ENCODE measurements at places on chromosomes 5 and 9.

GRCh38 chr9:103997856-103998370, 96.2 kb upstream of the SMC2 start:
- no peak for DNase-seq

- DNase-seq: no peak
These were observed 539.9 kb downstream of the DMRTA1 start for GRCh38 chr9:22986556-22986955.

GRCh38 chr5:9156282-9156681, 389.6 kb downstream of the SEMA5A start:
- DNase-seq: peak; percentile 52

DNA sequence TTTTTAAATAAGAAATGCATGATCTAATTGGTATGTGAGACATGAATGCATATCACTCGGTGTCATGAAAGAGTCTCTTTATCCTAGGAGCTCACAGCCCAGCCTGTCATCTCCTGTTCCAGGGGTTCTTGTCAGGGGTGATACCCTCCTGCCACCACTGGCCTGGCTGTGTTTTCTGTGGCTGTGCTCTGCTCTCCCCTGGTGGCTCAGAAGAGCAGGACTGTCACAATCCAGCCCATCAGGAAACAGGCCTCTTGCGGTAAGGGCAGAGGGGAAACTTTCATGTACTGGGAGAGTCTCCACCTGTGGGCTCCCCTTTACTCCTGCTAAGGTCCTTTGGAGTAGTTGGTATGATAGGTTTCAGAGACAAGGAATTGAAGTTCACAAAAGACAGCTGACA, 240.2 kb upstream of the GLRA1 start:
- DNase-seq: no peak

DNA sequence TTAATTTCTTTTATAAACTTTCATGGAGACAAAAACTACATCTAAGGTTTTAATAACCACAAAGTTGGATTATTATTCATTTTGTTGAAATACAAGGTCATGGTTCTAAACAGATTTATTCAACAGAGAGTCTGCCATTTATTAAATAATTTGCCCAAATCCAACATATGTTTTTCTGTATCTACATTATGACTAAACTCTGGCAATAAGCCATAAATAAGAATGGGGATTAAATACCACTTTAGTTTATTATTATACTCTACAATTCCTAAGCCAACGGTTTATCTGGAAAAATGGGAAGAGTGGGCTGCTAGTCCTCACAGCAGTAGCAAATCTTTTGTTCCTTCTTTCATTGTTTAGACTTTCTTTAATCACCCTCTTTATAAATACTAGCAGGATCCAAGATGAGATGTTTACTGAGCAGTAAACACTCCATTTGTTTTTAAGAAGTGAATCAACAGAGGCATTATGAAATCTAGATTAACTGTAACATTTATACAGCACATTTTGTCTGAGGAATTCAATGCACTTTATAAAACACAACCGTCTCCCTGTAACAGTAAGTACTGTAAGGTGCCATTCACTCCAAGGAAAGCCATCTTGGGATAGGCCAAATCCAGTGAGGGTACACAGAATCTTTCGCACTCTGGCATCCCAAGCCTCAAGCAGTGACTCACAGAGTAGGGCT, 89.7 kb downstream of the DROSHA start:
- peak; percentile 7 for DNase-seq

DNA sequence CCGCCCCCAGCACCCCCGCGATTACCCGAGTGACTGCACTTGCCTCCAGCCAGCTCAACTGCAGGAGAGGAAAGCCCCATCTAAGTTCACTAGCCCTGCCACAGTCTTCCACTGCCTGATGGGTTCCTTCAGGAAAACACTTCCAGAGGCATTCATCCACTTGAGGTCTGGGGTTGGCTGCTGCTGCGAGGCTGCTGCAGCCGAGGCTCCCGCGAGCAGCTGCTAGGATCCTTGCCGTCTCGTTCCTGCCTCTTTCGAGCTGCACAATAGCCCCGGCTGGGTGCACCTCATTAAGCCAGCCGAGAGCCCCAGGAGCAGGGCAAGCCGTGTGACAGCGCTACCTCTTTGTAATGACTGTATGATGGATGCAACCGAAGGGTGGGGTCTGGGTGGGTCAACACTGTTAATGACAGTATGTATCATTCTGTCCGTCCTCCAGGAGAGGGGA, 24.2 kb upstream of the ELAVL2 start:
- DNase-seq: peak; percentile 33

GRCh38 chr9:87844506-87844905, 38.2 kb upstream of the SPATA31E1 start:
- no peak for DNase-seq

GRCh38 chr9:129671065-129671464, 5.6 kb downstream of the PRRX2 start:
- no peak for DNase-seq

DNA sequence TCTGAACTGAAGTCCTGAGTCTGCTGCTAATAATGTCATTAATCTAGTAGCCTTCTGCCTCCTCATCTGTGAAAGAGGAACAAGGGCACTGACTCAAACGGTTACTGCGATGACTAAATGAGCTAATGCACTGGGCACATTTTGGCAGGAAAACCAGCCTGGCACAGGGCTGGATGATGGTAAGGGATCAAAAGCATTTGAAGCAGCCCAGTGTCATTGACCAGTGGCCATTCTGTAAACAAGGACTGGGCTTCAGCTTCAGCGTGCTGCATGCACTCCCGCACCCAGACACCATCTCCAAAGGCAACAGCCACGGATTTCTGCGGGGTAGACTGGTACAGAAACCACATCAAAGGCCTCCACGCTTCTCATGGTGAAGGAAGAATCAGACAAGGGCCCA, 8.0 kb downstream of the GCNT4 start:
- DNase-seq: no peak

DNA sequence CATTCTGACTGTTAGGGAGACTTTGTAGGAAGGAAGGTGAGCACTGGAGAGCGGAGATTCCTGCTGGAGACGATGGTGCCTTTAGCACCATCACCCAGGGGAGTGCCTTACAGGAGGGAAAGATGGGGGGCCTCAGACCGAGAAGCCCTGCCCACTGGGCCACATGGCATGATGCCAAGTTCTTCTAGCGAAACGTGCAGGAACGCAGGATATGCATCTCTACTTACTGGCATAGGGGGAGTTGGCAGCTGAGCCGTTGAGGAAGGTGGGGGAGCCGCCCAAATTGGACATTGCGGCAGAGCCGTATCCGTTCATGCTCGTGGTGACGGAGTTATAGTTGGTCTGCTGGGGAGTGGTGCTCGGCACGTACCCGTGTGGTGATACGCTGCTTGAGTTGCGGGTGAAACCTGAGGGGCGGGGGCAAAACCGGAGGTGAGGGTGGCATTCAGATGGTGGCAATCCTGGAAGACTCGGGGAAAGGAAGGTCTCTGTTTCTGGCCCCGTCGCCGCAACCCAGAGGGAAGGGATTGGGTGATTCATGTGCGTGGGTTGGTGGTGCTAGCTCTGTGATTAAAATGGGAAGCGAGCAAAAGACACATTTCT, 387.7 kb downstream of the EBF1 start:
- no peak for DNase-seq

DNA sequence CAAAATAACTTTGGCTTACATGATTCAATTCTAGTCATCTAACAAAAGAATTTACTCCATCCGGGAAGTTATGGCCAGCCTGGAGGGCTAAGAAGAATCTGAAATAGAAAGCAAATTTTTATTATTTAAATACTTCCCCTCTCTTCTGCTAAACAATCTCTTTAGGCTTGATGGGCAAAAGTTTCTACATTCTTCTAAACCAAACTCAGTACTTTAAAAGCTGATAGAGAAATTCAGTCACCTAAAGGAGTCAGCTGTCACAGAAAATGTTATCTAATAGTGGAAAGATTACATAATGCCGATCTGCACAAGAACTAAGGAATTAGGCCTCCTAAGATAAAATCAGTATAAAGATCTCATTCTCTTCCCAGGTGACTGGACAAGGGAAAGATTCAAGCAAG, 32.4 kb downstream of the GNAQ start:
- no peak for DNase-seq

- no peak for DNase-seq
These were observed 35.5 kb downstream of the BICD2 start for GRCh38 chr9:92728831-92729734.

DNA sequence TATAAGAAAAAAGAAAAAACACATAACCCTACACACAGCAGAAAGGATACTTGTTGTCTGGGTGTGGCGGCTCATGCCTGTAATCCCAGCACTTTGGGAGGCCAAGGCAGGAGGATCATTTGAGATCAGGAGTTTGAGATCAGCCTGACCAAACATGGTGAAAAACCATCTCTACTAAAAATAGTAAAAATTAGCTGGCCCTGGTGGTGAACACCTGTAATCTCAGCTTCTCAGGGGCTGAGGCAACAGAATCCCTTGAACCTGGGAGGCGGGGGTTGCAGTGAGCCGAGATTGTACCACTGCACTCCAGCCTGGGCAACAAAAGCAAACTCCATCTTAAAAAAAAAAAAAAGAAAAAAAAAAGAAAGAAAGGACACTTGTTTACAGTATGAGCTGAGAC, 147.6 kb upstream of the PITX1 start:
- no peak for DNase-seq

DNA sequence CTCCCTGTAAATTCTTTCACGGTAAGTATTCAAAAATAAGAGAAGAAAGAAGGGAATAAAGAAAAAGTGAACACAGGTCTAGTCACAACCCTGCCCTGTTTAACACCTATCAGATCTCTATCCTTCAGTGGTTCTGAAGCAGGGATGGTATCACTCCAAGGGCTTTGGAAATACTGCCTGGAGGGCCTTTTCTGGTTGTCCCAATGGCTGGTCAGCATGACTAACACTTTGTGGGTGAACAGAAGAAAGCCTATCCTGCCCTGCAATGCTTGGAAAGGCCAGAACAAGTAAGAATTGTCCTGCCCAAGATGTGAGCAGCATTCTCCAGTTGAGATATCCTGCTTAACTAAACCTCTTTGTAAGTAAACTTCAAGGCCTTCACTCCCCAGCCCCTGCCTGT, 124.9 kb downstream of the TMEM167A start:
- no peak for DNase-seq

- DNase-seq: no peak
These were observed 75.1 kb downstream of the GABRB2 start for GRCh38 chr5:161471211-161471950.

DNA sequence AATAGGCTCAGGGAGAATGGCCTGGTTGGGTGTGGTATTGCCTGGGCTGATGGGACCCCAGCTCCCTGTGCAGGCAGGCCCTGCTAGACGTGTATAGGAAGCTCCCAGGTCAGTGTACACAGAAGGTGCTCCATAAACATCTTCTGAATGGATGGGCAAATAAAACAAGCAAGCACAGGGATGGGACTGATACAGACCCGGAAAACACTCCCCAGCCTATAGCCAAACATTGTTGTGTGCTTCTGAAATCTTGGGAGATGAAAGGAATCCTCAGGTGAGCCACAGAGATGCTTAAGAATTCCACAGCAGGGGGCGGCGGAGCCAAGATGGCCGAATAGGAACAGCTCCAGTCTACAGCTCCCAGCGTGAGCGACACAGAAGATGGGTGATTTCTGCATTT, 151.8 kb downstream of the ENTREP1 start:
- DNase-seq: no peak

- DNase-seq: no peak
These were observed 223 bp downstream of the LRSAM1 start for GRCh38 chr9:127451608-127451857.

DNA sequence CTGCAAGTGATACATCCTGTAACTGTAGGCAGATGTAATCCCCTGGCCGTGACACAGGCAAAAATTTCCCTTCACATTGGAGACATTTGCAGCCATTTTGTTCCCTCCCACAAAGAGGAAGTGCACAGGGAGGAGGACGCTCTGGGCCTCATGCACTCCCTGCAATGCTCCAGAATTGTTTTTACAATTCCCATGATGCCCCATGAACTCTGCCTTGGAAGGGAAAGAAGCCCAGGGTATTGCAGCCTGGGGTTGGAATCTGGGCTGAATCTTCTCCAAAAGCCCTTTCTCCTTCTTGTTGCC, 491.7 kb downstream of the CCDC171 start:
- DNase-seq: peak; percentile 22

GRCh38 chr9:112224401-112225289, 49.5 kb upstream of the SUSD1 start:
- no peak for DNase-seq

DNA sequence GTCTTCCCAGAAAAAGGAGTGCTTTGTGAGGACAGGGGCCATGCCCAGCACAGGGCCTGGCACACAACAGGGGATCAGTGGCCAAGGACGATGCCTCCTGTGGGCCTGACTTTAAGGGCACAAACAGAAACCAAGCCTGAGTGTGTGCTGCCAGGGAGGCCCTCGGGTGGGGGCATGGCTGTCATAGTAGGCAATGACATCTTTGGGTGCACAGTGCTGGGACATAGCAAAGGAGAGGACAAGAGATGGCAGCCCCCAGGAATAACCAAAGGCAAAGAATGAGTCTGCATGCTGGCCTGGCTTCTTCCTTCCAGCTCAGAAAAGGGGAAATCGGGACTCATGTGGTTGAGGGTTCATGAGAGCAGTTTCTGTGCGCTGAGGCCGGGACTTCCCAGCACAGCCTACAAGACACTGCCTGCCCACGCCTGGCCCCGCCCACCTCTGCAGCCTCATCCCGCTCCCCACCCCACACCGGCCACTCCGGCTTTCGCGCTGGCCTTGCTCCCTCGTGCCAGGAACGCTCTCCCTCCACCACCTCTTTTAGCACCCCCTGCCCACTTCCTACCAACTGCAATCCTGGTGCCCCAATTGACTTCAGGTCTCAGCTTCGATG, 13.8 kb upstream of the LHX2 start:
- DNase-seq: no peak

GRCh38 chr9:12958708-12959107, 183.9 kb downstream of the LURAP1L start:
- no peak for DNase-seq

GRCh38 chr5:151097820-151098767, 17.3 kb upstream of the TNIP1 start:
- no peak for DNase-seq

DNA sequence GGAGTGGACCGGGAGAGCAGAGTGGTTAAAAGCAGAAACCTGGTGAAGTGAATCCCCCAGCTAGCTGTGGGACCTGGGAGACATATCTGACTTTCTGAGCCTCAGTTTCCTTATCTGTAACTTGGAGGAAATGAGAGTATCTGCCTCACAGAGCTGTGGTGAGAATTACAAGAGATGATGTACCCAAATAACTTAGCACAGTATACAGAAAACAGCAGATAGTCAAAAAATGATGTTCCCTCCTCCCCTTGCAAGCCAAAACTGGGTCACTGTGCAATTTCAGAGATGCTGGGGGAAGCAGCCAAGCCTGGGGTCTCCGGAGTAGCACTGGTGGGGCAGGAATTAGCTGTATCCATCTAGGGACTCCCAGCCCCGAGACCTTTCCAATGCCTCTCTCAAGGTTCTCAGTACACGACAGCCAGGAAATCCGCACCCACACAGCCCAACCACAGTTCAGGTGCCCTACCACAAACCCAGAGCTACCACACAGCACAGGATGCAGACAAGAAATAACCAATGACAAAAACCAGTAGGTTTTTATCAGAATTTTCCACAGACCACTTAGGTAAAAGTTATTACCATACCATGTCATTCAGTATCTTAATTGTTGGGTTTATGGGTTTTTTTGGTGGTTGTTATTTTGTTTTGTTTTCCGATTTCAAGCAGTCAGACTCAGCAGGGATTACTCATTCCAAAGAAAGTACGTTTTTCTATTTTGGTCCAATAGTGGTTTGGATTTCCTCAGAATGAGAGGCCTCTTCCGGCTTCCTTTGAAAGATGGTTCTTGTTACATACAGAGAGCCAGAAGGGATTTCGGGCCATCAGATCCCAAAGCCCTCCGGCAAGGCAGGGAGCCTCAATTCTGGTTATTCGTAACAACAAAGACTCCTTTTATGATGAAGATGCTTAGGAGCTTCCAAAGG, 4.9 kb upstream of the HRH2 start:
- DNase-seq: no peak

- no peak for DNase-seq
These were observed 189.1 kb downstream of the SREK1 start for GRCh38 chr5:66333192-66333591.

All from hepatocyte (in vitro differentiated cells).